Stimulated activated CD4-positive, alpha-beta T cell treated with anti-CD3 and anti-CD28 coated beads, Interleukin-4, amount 100 ng/mL, for 1 hour (primary cell): ENCODE measurements at places on chromosomes 7 and 10.

DNA sequence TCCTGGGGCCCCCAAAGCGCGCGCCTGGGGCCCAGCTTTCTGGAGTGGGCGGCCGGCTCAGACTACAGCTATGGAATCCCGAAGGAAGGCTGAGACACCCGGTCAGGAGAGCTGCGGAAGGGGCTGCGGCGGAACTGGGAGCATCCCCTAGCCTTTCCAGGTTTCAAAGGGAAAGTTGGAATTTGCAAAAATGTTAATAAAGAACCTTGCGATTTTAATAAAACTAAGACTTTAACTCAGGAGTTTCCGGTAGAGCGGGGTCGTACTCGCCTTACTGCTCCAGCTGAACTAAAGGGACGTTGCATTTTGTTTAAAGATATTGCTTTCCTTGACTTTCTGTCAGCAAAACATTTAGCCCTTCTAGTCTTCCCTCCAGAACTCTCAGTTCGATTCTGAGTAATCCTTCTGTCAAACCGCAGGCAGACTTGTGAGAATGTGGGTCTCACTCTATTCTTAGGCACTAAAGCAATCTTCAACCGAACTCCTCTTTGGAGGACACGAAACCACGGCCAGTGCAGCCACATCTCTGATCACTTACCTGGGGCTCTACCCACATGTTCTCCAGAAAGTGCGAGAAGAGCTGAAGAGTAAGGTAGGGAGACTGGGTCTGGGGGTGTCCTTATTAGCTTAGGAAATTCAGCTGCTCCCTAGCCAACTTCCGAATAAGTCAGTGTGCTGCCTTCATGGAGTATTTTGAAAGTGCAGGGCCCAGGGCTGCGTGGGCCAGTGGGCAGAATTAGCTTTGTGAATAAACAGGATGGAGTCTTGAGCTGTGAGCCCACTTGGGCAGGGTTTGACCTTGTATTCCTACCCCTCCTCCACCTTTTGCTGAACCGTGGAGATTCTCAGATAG lies 1.9 kb downstream of the CYP26A1 start:
- no peak for DNase-seq

GRCh38 chr7:130845581-130846085 lies 111.6 kb upstream of the KLF14 start:
- DNase-seq: no peak

DNA sequence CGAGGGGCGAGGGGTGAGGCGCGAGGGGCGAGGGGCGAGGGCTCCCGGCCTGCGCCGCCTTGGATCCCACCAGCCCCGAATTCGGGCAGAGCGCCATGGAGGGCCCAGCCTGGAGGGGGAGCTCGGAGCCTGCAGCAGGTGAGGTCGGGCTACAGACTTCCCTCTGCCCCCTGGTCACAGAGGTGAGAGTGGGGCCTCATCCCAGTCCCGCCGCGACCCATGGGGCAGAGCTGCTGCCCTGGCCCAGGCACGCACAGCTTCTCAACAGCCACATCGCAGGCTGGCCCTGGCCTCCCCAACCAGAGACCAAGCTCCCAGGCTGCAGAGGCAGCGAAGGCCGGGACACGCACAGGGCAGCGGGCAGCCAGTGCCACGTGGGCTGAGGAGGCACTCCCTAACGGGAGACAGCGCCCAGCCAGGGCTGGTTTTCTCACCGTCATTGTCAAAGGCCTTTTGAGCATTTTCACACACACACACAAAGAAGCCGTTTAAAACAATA lies 191.8 kb downstream of the PTPRN2 start:
- no peak for DNase-seq

DNA sequence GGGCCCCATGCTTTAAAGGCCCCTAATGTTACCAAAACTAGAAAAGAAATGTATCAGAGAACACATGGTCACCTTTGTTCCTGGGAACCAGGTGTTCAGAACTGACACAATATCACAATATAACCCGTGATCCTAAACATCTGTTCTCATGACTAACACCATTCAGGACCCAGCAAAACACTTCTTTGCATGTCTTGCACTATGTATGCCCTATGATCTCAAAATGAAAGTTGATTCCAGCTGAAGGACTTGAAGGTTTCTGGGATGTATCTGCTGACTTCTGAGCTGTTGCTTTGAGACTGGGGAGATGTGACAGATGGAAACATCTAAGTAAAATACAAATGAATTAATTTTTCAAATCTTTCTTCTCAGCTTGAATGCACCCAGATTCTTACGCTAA lies 37.5 kb upstream of the PIK3CG start:
- DNase-seq: no peak

GRCh38 chr10:6995341-6995740 lies 415.3 kb upstream of the PRKCQ start:
- DNase-seq: no peak

DNA sequence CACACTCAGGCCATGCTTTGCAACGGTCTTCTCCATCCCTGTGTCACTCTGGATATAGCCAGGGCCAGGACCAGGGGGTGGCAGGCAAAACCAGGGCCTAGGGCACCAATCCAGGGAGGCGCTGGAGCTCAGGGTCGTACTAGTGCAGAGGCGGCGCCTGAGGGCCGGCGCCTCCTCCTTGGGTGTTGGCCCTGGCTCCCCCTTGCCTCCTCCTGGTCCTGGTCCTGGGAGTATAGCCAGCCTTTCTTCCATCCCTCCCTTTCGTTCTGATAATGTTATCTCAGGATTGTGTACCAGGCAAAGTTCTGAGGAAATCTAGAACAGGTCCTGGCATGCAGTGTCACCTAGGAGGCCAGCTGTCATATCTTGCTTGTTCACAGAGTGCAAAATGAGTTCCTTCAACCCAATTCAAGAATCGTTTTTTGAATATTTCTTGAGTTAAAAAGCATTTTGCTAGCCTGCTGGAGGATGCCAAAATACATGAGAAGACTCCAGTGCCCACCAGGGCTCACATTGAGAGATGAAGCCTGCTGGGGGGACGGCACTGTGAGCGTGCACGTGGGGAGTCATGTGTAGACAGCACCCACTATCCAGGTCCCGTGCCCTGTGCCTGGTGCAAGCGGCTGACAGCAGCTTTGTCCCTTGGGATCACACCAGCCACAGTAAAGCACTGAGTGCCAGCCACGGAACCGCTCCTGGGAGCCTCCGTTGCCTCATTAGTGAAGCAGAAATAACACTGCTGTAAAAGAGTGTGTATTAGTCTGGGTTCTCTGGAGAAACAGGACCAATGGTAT lies 106.9 kb upstream of the C7orf33 start:
- no peak for DNase-seq

GRCh38 chr10:75765789-75766096 lies 334.3 kb downstream of the LRMDA start:
- DNase-seq: no peak

- no peak for DNase-seq
These were observed 187.1 kb downstream of the KIF20B start for GRCh38 chr10:89888321-89889070.

GRCh38 chr10:102327641-102328040 lies 67.9 kb upstream of the NFKB2 start:
- no peak for DNase-seq

GRCh38 chr10:35451151-35452016 lies 115.1 kb downstream of the CCNY start:
- DNase-seq: no peak

DNA sequence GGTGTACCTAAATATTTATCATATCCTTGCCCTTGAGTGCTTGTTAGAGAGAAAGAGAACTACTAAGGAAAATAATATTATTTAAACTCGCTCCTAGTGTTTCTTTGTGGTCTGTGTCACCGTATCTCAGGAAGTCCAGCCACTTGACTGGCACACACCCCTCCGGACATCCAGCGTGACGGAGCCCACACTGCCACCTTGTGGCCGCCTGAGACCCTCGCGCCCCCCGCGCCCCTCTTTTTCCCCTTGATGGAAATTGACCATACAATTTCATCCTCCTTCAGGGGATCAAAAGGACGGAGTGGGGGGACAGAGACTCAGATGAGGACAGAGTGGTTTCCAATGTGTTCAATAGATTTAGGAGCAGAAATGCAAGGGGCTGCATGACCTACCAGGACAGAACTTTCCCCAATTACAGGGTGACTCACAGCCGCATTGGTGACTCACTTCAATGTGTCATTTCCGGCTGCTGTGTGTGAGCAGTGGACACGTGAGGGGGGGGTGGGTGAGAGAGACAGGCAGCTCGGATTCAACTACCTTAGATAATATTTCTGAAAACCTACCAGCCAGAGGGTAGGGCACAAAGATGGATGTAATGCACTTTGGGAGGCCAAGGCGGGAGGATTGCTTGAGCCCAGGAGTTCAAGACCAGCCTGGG lies 11.4 kb downstream of the SERPINE1 start:
- DNase-seq: peak; percentile 84
